ENCODE measurements at places on chromosomes 2 and 18.
A peak's percentile ranks its signal among the peaks of the same experiment; 100 is the strongest.

- no peak for DNase-seq
Measured at GRCh38 chr2:7071916-7072556, 154.8 kb downstream of the RNF144A start.

DNA sequence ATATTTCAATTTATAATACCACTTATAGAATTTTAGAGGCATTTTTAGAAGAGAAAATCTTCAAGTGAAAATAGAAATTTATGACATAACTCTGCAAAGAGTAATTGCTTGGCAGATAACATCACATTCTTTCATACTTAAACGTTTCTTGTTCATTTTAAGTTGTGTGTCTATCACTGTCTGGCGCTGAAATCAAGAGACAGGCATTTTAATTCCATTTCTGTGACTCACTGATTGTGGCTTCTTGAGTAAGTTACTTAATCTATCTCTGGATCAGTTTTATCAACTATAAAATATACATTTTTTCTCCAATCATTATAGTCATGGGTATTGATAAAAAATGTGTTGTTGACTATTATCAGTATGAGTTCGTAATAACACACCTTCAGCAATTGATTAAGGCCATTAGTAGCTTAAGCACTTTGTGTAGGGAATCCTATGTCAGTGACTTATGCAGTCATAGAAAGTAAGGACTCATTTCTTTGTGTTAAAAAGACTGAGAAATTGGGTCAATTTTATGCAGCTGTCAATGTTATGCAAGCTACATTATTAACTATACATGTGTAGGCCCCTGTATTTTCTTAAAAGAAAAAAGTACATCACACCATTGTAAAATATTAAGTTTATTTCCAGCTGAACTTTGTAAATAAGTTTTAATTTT lies 497.3 kb downstream of the CCDC85A start:
- DNase-seq, result no peak

GRCh38 chr2:231204581-231204980 lies 6.2 kb downstream of the ARMC9 start:
- DNase-seq, result no peak

- DNase-seq, result no peak
Measured at GRCh38 chr18:13943338-13943737, 28.0 kb upstream of the MC2R start.

DNA sequence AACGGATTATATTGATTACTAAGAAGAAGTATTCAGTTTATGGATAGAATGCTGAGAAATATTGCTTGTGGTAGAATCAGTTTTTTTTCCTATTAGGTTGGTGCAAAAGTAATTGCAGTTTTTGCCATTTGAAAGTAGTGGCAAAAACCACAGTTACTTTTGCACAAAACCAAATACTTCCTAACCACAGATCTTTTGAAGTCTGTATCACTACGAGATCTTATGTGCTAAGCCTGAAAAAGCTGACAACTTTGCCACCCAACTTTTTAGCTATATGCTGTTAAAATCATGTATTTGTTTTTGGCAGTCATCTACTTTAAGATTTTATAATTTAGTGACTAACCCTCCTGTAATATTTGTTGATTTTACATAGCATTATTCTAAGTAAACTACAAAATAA lies 24.6 kb downstream of the DNAJC10 start:
- DNase-seq, result no peak

GRCh38 chr2:188430705-188431104 lies 139.0 kb downstream of the GULP1 start:
- no peak for DNase-seq

DNA sequence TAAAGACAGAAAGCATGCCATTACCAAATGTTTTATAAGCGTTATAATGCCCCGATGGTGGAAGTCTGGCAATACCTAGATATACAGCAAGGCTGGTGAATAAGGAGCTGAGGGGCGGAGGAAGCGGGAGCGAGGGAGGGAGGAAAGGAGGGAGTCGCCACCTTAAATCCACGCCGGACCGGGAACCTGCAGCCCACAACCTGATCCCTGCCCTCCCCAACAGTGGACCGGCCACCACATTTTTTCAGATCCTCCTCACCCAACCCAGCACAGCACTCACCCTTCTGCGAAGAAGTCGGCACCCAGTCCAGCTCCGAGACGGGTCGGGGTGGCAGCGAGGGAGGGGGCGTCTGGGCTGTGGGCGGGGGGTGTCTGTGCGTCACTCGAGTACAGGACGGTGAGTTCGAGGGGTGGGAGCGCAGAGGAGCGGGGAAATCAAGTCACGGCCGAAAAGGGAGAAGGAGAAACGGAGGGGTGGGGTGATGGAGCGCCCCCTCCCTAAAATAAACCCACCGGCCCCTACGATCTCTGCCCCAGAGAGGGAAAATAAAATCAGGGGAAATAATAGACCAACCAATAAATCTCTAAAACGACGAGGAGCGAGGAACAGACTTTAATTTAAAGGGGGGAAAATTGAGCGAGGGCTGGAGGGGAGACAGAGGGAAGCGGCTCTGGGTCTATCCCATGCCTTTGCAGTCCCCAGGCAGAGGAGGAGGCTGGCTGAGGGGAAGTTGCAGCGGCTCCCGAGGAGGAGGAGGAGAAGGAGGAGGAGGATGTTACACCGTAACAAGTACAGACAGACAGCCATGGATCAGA lies 96.5 kb upstream of the SERTAD2 start:
- DNase-seq, result peak; percentile 50

- DNase-seq, result peak; percentile 10
Measured at GRCh38 chr18:60508108-60508507, 135.5 kb upstream of the MC4R start.

- DNase-seq, result no peak
Measured at GRCh38 chr2:24926602-24927252, 6.7 kb upstream of the ADCY3 start.

GRCh38 chr2:104158191-104158590 lies 695.7 kb upstream of the POU3F3 start:
- no peak for DNase-seq

DNA sequence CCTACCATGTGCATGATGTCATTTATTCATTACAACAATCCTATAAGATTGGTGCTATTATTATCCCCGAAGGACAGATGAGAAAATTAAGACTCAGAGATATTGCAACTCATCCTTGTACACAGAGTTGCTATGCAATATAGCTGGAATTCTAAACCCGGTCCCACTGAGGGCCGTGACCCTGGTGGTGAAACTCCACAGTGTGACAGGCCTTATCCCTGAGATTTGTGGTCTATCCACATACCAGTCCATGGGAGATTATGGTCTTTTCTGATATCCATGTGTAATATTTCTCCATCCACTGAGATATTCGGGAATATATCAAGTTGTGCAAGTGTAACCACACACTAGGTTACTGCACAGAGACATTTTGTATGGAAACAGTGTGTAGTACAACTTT lies 305.2 kb downstream of the TXNL1 start:
- no peak for DNase-seq

DNA sequence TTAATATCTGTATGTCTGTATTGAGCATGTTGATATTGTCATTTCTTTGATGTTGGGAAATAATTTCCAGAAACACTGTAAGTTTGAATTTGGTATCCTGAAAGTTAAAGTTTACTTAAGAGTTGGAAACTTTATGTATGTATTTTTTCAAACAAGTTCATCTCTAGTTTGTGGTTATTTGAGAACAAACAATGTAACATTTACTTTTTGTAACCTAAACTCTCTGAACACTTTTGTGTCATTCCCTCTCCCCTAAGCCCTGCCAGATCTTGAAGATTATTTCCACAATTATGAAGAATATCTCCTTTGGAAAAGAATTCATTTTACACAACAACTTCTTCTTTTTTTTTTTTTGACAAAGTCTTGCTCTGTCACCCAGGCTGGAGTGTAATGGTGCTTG lies 24.9 kb downstream of the TDRD15 start:
- DNase-seq, result no peak

- DNase-seq, result no peak
Measured at GRCh38 chr18:55658598-55658997, 70.6 kb upstream of the TCF4 start.

DNA sequence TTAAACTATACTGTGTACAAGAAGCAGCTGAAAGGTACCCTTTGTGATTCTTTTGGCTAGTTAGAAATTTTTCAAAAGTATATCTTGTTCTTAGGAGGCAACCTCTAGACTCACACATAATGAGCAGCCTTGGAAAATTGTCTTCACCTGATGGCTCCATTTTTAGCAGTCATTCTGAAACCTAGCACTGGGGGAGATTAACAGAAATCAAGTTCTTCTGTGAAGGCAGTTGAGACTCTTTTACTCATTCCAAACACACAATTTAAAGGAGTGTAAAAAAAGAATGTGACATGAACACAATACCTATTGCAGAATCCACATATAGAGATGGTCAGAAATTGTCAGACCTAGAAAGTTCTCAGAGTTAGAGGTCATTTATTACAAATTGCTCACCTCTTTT lies 197.7 kb downstream of the UBE2E3 start:
- no peak for DNase-seq

GRCh38 chr2:189261431-189261841 lies 81.9 kb upstream of the COL5A2 start:
- no peak for DNase-seq

GRCh38 chr2:161107265-161107664 lies 53.0 kb upstream of the TANK start:
- DNase-seq, result no peak

GRCh38 chr2:231290321-231291015 lies 92.0 kb downstream of the ARMC9 start:
- no peak for DNase-seq

- DNase-seq, result no peak
Measured at GRCh38 chr2:198863655-198864054, 594.1 kb downstream of the SATB2 start.

DNA sequence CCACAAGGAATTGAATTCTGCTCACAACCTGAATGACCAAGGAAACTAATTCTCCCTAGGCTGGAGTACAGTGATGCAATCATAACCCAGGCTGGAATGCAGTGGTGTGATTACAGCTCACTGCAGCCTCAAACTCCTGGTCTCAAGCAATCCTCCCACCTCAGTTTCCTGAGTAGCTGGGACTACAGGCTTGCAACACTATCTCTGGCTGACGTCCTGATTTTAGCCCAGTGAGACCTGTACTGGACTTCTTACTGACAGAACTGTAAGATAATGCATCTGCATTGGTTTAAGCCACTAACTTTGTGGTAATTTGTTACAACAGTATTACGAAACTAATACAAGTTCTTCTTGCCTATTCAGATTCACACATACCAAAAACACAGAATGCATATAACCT lies 9.5 kb upstream of the KDSR start:
- no peak for DNase-seq

DNA sequence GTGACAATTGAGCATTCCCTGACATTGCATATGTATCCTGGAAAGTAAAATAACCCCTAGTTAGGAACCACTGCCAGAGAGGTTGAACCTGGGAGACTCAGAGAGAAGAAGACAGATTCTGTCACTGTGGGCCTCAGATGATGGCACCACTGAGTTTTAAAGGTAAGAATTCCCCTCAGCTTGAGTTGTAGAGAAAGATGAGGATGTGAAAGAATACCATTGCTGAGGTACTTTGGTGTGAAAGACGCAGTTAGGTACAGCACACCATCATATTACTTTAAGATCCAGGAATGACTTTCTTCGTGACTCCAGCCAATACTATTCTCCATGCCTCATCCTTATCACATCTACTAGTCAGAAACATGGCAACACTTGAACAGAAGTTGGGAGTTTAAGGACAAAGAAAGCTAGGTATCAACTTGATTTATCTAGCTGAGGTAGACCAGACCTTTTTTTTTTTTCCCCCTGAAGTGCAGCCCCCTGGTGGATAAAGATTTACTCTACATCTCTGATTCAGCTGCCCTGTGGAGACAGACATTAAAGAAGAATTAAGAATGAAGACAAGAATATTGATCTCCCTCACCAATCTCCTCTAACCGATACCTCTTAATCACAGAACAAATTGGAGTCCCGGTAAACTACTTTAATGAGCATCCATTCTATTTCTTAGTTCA lies 630.5 kb upstream of the FANCL start:
- DNase-seq, result no peak

- no peak for DNase-seq
Measured at GRCh38 chr2:17398770-17399169, 119.5 kb downstream of the RAD51AP2 start.

GRCh38 chr2:144477957-144478311 lies 42.0 kb downstream of the ZEB2 start:
- DNase-seq, result no peak

DNA sequence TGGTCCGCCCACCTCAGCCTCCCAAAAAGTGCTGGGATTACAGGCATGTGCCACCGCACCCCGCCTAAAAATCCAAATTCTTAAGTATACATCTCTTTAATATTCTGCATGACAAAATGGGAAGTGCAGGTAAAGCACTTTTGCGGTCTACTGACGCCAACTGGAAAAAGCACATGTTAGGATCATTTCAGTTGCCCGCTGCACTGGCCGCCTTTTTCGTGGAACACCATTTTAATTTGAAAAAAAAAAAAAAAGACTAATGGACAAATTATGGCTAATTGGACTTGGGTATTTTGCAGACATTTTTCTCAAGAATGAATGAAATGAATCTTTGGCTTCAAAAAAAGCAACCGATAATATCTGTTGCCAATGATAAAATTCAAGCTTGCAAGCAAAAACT lies 129.3 kb upstream of the GPC1 start:
- no peak for DNase-seq

- peak; percentile 76 for DNase-seq
Measured at GRCh38 chr18:13800505-13801259, 23.3 kb upstream of the MC5R start.
